ENCODE measurements at places on chromosomes 16 and 17. TPM values are rescaled to one million over a fixed set of nuclear protein-coding genes. Genes with fewer than 3 reads are reported as not detected.

BCKDK gene
- 9.5 TPM for total RNA-seq

TAT gene
- total RNA-seq: not detected

RNF227 gene
- 0.43 TPM for total RNA-seq

KCNJ18 gene
- not detected for total RNA-seq

PDE6G gene
- 4.3 TPM for total RNA-seq

KRTAP3-2 gene
- not detected for total RNA-seq

SLC25A39 gene
- 54.2 TPM for total RNA-seq

XAF1 gene
- under 0.01 TPM for total RNA-seq

CCL5 gene
- total RNA-seq: 0.33 TPM

CCT6B gene
- total RNA-seq: 0.76 TPM

CDH13 gene
- total RNA-seq: 208 TPM

KRT12 gene
- not detected for total RNA-seq

SLC13A2 gene
- not detected for total RNA-seq

C16orf96 gene
- total RNA-seq: not detected

CDH3 gene
- total RNA-seq: not detected

HASPIN gene
- total RNA-seq: 1.4 TPM

MT1H gene
- total RNA-seq: not detected

SLC12A3 gene
- total RNA-seq: not detected

ARL5C gene
- total RNA-seq: not detected

ZFP3 gene
- 0.65 TPM for total RNA-seq

CPHXL2 gene
- total RNA-seq: not detected

GABARAP gene
- total RNA-seq: 147 TPM

CFAP97D1 gene
- not detected for total RNA-seq

CBX4 gene
- 12.6 TPM for total RNA-seq

CTNS gene
- total RNA-seq: 14.5 TPM

PRCD gene
- total RNA-seq: 0.54 TPM

CACNG1 gene
- not detected for total RNA-seq

KRTAP2-3 gene
- not detected for total RNA-seq

SMPD3 gene
- total RNA-seq: under 0.01 TPM

MPP3 gene
- total RNA-seq: 0.95 TPM

RABEP2 gene
- total RNA-seq: 33.1 TPM

TNFRSF13B gene
- not detected for total RNA-seq

MEIOB gene
- total RNA-seq: not detected

SLC25A19 gene
- 4.7 TPM for total RNA-seq

GAST gene
- not detected for total RNA-seq

All from dermis lymphatic vessel endothelial cell (primary cell).